ENCODE measurements at places on chromosomes 5 and 9. TPM values are rescaled to one million over a fixed set of nuclear protein-coding genes. Genes with fewer than 3 reads are reported as not detected.

- DNase-seq: no peak
These were observed 177.9 kb upstream of the PRLR start for GRCh38 chr5:35408146-35408545.

Gene C5orf58
- not detected for polyA plus RNA-seq

- DNase-seq: no peak
These were observed 223.0 kb upstream of the DMRT1 start for GRCh38 chr9:618478-618877.

Gene STRBP
- polyA plus RNA-seq: 52.3 TPM

- no peak for DNase-seq
These were observed 100.7 kb upstream of the SPRY4 start for GRCh38 chr5:142425286-142426065.

Gene RANBP17
- polyA plus RNA-seq: 10.1 TPM

GRCh38 chr9:101569741-101570501 is 24.8 kb downstream of the PPP3R2 start:
- no peak for DNase-seq

DNA sequence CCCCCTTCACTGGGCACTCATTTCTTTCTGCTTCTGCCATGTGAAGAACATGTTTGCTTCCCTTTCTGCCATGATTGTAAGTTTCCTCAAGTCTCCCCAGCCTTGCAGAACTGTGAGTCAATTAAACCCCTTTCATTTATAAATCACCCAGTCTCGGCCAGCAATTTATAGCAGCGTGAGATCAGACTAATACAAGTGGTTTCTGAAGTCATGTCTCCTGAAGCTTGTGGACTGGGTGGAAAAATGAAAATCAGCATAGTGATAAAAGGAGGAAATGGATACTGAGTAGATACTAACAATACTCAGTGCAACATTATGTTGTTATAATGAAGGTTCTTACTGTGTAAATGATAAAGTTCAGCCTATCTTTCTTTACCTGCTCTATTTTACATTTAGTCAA is 35.1 kb downstream of the NNT start:
- DNase-seq: no peak

Gene PDE6A
- 0.09 TPM for polyA plus RNA-seq

Measured in right renal pelvis (tissue), 4 donors.